Mesenchymal stem cell (in vitro differentiated cells and primary cell): ENCODE measurements at places on chromosomes 7 and 10.

- DNase-seq: no peak
Observed at GRCh38 chr7:98056580-98056979, 50.1 kb upstream of the LMTK2 start.

DNA sequence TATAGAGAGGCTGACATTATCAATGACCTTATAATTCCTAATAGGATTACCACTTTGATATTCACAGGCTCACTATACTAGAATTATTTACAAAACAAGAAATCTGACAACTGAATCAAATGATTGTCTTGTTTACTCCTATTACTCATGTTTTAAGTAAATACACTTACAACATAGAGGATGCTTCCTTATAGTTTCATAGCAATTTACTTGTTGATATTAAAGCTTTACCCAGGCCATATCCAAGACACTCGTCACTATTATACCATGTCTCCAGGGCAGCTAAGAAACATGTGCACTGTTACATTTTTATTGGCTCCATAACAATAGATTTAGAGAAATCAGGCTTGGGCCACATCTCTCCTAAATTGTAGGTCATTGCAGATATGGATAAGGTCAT is 276.9 kb downstream of the HGF start:
- DNase-seq: no peak

DNA sequence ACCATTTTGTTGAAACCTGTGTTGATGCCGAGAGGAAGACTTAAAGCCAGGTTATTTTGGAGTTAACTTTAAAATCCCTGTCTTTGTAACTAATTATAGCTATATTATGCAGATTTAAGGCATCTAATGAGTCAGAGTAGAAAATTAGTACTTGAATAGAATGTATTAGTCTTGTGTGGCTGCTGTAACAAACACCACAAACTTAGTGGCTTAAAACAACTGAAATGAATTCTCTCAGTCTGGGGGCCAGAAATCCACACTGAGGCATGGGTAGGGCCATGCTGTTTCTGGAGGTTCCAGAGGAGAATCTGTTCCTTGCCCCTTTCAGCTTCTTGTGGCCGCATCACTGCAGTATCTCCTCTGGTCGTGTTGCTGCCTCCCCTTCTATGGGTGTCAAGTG is 8.5 kb upstream of the KLF6 start:
- no peak for DNase-seq

DNA sequence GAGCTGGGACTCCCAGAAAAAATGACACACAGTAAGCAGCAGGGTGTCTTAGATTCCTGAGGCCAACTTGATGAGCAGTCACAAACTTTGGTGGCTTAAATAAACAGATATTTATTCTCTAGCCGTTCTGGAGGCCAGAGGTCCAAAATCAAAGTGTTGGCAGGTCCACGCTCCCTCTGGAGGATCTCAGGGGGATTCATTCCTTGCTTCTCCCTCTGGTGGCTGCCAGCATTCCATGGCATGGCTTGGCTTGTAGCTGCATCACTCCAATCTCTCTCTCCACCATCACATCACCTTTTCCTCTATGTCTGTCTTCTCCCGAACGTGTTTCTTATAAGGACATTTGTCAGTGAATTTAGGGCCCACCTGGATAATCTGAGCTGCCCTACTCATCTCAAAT is 98.4 kb downstream of the OSBPL3 start:
- DNase-seq: no peak

DNA sequence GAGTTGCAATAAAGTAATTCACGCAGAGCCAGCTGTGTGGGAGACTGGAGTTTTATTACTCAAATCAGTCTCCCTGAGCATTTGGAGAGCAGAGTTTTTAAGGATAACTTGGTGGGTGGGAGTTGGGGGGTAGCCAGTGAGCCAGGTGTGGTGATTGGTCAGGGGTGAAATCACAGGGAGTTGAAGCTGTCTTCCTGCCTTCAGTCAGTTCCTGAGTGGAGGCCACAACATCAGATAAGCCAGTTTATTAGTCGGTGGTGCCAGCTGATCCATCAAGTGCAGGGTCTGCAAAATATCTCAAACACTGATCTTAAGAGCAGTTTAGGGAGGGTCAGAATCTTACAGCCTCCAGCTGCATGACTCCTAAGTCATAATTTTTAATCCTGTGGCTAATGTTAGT is 3.3 kb upstream of the CYP51A1 start:
- DNase-seq: peak; percentile 55

- no peak for DNase-seq
Observed at GRCh38 chr7:71442492-71443190, 310.7 kb downstream of the GALNT17 start.

DNA sequence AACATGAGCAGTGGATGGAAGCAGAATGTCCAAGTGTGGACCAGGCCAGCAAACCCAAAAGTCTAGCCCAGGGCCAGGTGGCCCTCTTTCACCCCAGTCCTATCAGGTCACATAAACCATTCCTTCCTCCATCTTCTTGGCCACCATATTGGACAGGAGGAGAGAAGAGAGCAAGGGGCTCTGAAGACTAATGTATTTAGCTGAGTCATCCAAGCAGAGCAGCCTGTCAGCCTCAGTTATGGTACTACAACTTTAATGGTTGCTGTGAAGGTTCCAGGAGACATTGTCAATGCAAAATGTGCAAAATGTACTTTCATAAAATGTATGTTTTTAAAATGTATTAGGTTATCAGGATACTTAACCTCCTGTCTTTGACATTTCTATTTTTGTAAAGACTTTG is 159.5 kb downstream of the GPAM start:
- DNase-seq: no peak

GRCh38 chr7:125254566-125254965 is 324.9 kb upstream of the POT1 start:
- DNase-seq: no peak

DNA sequence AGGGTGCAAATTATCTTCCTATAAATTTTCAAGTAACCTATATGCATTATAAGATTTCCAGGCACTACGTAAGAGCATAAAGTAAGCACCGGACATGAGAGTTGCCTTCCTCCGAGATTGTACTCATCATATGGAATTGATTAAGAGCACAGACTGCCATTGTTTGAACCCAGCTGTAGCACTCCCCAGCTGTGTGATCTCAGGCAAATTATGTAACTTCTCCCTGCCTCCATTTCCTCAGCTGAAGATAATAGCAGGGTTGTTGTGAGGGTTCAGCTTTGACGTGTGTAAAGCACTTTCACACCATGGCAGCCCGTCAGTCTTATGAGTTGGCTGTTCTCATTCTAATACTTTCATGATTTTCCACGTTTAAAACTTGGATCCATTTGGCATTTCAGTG is 122.6 kb downstream of the ITIH5 start:
- DNase-seq: no peak

- DNase-seq: peak; percentile 69
Observed at GRCh38 chr7:82810558-82811259, 352.0 kb downstream of the PCLO start.

DNA sequence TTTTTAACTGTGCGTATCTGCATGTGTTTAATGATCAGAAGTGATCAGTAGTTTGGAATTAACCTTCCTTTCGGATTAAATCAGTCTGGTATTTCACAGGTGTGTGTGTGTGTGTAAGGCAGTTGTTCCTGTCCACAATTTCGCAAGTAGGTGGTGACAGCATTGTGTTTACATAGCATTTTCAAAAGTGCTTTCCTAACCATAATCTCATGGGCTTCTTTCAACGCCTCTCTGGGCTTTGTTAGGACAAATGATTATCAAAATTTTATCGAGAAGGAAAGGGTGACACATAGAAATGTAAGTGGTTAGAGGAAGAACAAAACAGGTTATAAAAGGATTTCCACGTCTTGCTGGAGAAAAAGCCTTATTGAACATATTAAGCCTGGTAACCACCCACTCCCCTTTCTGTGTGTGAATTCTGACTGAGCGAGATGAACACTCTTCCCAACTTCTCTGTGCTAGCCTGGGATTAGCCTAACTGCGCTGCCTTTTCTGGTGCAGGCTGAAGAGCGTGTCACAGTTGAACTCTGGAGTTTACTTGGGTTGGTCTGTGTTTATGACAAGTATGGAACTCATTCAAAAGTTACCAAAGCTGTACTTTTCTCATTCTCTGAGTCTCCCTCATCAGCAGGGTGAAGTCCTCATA is 292.3 kb upstream of the PITRM1 start:
- peak; percentile 41 for DNase-seq

DNA sequence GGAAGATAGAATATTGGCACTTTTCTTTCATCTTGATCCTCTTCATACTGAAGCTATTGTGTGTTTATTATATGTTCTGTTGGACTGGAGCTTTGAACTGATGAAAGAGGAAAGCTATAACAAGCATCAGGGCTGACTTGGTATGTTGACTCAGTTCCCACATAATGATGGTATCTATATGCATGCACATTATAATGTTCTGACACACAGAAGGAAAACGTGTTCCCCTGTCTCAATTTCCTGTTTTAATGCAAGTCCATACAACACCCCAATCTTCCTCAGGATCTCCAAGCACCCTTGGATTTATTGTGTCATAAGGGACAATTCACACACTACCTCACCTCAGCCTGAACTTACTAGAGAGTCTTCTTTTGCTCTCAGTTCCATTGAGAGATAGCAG is 8.3 kb upstream of the WASL start:
- no peak for DNase-seq

DNA sequence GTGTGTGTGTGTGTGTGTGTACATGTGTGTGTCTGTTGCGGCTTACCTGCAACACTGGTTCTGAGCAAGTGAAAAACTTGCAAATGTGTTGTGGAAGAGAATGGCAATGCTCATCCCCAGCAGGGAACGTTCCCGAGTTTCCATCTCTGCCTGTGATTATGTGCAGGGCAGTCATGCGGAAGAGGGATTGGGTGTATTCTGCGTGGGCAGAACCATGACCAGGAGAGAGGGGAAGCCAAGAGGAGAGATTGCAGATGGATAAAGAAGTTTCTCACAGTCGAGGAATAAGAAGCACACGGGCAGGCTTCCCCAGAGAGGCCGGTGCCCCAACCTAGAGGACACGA is 99.9 kb downstream of the CTBP2 start:
- no peak for DNase-seq

DNA sequence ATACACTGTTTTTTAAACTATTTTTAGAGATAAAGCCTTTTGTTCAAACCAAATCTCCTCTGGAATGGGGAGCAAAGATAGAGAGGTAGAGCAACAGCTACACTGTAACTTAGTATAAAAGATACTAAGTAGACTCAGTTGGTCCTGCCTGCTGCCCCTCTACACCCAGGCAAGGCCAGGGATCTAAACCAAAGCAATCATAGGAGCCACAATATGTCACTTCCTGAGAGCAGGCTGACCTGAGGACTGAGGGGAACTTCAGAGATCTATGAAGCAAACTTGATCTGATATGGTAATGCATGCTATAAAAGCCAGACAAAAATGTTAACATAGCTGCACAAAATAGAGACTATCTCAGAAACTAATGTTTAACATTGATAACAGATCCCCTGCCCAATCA is 7.0 kb upstream of the TRDMT1 start:
- no peak for DNase-seq

- peak; percentile 99 for DNase-seq
Observed at GRCh38 chr10:102503264-102504178, at the start of gene SUFU. Gene SUFU (plus strand): TSS chr10:102503972. CDS start chr10:102504153, 181 bp downstream.

DNA sequence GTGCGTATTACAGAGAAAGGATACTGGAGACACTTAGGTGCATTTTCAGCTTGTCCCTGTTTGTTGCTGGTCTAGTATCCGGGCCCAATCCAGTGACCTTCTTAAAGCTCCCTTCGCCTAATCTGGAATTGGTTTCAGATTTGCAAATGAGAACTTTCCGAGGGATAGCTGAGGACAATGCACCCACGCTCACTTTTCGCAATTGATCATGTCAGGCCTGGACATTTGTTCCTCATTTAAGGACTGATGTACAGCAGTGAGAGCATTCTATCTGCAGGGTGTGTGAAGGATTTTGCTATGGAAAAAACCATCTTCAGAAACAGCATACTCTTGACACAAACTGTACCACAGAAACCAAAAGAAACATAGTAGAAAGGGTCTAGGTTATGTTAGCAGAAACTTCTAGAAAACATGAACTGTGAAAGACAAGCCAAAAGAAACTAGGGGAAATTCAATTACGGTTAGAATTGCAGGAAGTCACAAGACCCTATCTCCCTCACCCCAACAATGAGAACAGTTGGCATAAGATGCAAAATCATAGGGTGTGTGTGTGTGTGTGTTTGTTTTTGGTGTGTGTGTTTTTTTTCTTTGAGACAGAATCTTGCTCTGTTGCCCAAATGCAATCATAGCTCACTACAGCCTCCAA is 331.1 kb downstream of the CALN1 start:
- no peak for DNase-seq

- no peak for DNase-seq
Observed at GRCh38 chr7:117605712-117606111, 125.9 kb downstream of the CFTR start.

GRCh38 chr10:43360086-43360485 is 11.3 kb upstream of the FXYD4 start:
- DNase-seq: no peak

- DNase-seq: no peak
Observed at GRCh38 chr7:20521243-20521642, 94.2 kb upstream of the ABCB5 start.

GRCh38 chr10:83164156-83164555 is 975.2 kb upstream of the GHITM start:
- DNase-seq: peak; percentile 5

DNA sequence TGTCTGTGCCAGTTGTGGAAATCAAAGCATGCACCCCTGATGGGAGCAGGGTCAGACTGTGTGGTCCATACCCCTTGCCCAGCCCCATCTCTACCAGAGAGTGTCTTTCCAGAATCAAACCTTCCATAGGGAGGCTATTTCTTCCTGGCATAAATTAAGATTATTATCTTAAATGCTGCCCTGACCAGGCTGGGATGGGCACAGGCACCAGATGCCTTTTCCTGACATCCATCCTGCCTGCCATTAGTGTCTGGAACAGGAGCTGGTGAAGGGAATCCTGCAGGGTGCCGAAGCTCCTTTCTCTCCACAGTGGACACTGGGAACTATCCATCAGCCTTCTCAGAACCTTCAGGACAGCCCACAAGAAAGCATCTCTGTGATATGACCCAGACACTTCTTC is 296.3 kb downstream of the GRID1 start:
- DNase-seq: no peak

DNA sequence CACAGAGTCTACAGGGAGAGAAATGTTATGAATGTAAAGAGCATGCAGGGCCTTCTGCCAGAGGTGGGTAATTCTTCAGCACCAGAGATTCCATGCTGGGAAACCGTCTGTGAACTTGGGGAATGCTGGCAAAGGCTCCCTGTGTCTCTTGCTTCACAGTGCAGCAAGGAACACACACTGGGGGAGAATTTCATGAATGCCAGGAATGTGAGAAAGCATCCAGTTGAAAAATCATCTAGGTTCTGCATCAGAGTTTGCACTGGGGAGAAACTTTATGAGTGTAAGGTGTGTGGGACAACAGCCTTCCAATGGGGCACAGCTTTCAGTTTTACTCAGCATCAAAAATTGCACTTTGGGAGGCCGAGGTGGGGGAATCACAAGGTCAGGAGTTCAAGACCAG is 224.3 kb upstream of the IGFBP3 start:
- DNase-seq: peak; percentile 82

DNA sequence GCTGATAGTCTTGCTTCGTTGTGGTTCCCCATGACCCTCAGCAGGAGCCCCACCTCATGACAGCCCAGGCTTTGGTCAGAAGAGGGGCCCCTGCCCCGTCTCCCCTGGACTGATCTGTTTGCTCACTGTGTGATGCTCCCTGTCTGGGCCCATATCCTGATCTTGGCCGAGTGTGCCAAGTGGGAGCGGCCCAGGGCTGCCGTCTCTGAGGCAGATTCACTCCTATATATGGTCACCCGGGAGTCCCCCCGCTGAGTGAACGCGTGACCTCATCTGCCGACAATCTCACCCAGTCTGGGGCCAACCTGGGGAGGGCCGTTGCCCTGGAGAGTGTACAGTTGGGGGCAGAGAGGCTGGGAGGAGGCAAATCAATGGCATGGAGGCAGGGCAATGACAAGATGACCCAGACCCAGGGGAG is 34.5 kb downstream of the PPIF start:
- DNase-seq: peak; percentile 91
